ENCODE measurements at places on chromosomes 5 and 9. TPM values are rescaled to one million over a fixed set of nuclear protein-coding genes. Genes with fewer than 3 reads are reported as not detected.

- no peak for DNase-seq
Observed at GRCh38 chr5:154211641-154212390, 21.3 kb downstream of the GALNT10 start.

DNA sequence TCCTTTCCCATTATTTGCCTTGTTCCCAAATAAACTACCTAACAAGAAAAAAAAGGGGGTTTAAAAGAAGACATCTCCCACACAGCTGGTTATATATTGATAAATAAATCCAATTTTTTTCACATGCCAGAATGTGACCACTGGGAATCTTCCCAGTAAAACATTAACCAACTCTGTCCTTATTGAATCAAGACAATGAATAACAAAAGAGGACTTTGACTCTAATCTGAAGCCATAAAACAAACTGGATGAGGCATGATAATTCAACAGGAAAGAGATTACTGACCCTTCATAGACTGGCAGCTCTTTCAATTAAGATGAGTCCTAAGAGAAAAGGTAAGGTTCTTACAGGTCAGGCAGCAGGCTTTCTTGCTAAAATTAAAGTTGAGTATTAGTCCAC is 165.8 kb upstream of the CDH6 start:
- no peak for DNase-seq

DNA sequence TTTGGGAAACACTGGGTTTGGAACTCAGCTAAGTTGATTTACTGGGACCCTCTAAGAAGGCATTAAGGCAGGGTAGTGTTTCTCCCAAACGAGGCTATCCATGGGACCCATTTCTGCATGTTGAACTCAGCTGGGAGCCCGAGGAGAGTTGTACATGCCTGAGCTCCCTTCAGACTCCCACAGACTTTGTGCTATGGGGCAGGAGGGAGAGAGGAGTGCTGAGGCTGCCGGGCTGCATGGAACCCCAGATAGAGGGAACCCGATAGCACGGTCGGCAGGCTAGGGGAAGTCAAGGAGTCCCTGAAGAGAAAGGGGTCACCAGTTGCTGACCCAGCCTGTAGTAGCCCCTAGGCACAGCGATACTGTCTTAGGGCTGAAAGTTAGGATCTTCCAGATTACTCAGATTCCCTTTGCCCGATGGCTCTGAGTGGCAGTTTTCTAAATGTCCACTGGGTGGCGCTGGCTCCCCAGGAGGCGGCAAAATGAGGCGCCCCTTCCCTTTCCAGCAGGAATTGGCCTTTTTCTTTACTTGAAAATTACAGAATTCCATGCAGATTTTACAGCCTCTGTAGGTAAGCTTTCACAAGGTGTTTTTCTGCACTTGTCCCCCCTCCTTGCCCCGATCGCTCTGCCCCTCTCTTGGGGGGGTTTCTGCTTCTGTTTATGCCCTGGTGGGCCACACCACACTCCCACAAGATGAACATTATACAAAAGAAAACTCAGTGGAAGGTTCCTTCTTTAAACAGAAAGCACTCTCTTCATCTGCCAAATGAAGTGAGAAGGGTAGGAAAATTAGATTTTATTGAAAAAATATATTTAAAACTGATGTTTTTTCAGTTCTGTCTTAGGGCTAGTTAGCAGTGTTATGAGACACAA is 17.8 kb downstream of the NANS start:
- DNase-seq, result no peak

DNA sequence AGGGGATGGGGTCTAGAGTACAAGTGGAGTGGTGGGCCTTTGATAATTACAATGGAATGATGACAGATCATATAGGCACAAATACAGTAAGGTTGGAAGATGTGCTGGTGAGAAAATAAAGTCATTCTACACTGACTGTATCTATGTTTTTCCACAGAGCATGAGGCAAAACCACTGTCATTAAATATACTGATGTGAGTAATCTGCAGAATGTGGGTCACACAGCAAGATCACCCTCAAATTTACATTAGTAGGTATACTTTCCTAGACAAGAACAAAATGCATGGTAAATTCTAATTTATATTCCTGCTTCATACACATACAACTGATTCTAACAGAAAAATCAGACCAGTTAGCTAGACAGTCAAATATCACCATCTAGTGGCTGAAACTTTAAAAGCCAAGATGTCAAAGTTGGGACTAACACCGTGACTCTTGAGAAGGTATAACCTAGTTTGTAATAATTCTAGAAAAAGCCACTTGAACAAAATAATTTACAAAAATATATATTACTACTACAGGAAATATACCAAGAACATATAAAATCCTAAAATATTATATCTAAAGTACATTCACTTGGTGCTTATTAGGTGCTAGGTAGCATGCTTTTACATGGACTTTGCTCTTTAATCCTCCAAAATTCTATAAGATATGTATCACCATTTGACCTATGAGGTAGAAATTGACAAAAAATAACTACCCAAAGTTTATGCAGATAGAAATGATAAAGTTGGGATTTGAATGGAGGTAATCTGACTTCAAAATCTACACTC is 19.5 kb downstream of the TTC33 start:
- no peak for DNase-seq

DNA sequence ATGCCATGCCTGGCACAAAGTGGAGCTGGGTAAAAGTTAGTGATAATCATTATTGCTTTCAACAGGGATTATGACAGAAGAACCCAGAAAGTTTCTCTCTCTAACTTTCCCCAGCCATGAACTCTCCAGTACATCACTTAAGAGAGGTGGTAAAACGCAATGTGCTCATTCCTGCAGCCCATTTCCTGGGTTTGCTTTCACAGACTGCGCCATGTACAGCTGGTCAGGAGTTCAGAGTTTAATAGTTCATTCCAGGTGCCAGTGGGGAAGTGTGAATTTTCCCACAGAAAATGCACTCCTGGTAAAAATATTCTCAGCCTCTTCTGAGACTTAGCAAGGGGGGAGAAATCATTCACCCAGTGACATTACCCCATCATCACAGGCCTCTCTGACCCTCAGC is 35.5 kb downstream of the ADAM19 start:
- DNase-seq, result no peak

DNA sequence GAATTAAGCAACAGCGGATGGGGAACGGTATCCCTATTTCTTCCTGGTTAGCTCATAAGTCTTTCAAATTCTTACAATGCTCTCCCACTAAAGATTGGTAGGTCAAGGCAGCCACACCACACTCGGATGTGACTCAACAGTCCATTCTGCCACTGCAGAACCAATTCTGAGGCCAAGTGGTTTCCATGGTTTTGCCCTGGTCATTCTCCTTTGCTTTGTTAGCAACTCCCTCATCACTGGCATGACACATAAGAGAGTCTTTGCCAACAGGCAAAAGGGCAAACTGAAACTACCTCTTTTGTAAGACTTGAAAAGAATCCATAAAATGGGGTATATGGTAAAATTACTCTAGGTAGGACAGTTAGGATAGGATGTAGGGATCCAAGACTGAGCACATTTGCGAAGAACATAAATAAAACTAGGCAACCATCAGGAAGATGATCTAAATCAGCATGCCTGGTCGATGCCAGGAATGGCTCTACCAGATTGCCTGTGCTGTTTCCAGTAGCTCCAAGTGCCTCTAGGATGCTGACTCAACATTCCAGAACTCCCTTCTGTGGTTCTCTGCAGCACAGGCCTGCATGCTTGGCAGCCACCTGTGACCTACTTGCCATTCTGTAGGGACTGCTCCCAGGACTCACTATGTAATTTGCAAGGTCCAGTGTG is 105.4 kb downstream of the DCP2 start:
- no peak for DNase-seq

The PKD2L2 gene
- not detected for total RNA-seq

DNA sequence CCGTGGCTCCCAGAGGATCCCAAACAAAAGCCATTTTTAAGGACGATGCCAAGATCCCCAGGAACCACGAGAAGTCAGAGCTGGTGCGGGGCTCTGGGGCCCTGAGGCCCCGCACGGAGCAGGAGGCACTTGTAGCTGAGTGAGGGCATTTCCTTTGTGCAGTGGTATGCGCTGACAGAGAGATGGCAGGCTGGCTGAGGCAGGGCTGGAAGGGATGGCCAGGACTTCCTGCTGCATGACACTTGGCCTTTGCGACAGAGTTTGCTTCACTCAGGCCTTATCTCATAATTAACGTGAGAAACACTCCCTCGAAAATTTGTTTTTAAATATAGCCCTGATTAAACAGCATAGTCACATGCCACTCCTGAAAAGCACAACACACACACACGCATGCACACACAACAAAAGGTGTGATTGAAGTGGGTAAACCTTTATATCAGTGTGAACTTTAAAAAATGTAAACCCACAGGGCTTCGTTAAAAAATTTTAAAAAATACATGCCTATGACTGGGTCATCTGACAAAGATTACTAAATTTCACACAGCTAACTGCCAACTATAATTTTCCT is 536.6 kb downstream of the PDE4D start:
- DNase-seq, result no peak

GRCh38 chr5:82019342-82020138 is 47.7 kb downstream of the ATG10 start:
- no peak for DNase-seq

DNA sequence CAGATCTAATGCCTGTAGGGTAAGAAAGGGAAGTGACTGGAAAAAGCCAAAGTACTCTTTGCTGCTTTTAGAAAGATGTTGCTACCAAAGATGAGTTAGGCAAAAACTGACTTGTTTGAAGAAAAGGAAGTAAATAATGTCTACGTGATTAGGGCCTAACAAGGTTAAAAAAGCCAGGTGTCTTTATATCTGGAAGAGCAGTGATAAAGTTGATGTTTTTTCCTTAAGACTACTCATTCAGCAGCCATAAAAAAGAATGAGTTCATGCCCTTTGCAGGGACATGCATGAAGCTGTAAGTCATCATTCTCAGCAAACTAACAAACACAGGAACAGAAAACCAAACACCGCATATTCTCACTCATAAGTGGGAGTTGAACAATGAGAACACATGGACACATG is 13.5 kb upstream of the AMACR start:
- DNase-seq, result no peak

The FGD3 gene
- total RNA-seq, result 9.9 TPM

DNA sequence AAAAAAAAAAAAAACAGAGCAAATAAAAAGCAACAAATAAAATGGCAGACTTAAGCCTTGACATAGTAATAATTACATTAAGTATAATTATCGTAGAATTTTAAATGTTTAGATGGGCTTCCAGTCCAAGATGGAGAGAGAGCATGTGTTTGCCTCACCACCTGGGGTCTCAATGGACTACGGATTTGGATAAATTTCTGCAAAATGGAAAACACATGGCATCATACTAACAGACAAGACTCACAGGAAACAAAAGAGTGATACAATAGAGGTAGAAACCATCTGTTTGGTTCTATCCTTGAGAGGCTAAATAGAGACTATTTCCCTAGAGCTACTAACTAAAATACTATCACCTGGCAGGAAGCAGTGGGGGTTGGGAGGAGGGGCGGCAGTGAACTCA is 144.3 kb downstream of the MUSK start:
- no peak for DNase-seq

- no peak for DNase-seq
Observed at GRCh38 chr9:110731437-110732028, 62.9 kb downstream of the MUSK start.

DNA sequence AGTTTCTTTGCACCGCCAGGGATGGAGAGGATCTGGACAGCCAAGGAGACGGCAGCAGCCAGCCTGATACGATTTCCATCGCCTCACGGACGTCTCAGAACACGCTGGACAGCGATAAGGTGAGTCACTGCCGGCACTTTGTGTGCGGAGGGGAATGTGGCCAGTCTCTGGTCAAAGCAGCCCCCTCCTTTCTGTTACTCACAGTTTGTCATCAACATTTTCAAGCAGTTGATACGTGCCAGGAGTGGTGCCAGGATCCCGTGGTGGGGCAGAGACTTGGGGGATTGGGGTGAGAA is 175.1 kb upstream of the OTULINL start:
- DNase-seq, result peak; percentile 37

The CDC25C gene
- total RNA-seq, result not detected

DNA sequence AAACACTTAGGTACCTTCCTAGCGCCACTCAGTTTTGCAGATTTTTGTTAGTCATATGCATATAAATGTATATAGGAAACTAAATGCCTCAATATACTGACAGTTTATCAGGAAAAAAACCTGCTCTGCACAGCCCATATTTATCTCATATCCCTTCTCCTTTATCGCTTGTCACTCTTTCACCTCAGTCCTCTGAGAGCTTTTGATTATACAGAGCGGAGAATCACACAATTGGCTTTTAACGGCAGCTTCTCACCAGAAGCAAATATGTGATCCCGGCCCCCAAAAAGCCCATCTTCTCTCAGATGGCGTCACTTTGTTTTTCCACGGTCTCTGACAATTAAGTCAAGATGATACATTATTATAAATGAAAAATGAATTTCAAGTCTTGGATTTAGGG is 362.6 kb downstream of the DNAH5 start:
- no peak for DNase-seq

The CBY3 gene
- total RNA-seq, result 1.4 TPM

The FIBCD1 gene
- total RNA-seq, result not detected

DNA sequence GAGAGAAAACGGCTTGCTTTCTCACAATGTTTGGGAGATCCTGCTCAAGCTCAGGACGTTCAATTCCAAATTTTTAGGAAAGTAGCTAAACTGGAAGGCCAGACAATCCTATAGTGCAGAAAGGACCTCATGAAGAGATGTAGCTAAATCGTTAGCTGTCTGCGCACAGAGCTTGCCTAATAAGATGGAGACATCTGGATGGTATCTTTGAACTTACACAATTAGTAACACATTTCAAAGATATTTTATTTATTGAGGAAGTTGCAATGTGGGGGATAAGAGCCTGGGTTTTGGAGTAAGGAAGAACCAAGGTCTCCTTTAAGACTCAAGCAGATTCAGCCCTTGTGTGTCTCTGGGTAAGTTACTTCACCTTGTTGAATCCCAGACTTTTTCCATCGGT is 28.6 kb upstream of the RAB14 start:
- DNase-seq, result no peak

GRCh38 chr9:109453210-109453842 is 44.8 kb downstream of the PTPN3 start:
- no peak for DNase-seq

The FSD1L gene
- 5.1 TPM for total RNA-seq

The ADCY2 gene
- 5.0 TPM for total RNA-seq

DNA sequence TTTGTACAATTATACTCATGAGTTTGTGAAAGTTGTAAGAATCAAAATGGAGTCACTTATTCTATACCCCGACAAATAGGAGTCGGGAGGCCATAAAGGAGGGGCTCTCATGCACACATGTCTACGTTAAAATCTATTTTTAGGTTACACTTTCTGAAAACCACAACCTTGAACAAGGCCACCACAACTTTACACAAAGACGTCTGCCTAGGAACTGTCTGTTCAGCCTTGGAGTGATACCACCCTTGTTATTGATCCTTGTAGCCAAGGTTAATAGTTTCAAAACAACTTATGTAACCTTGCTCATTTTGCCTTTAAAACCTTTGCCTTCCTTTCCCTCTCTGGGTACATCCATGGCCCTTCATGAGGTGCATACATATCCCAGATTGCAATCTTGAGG is 4.1 kb upstream of the NDFIP1 start:
- DNase-seq, result no peak

The INSL4 gene
- not detected for total RNA-seq

The RECK gene
- 19.8 TPM for total RNA-seq

The KLHL9 gene
- 14.9 TPM for total RNA-seq

Data from thoracic aorta (tissue), 2 donors.